Fibroblast of villous mesenchyme (primary cell): ENCODE measurements at places on chromosomes 5 and 9. TPM values are rescaled to one million over a fixed set of nuclear protein-coding genes. Genes with fewer than 3 reads are reported as not detected.

DNA sequence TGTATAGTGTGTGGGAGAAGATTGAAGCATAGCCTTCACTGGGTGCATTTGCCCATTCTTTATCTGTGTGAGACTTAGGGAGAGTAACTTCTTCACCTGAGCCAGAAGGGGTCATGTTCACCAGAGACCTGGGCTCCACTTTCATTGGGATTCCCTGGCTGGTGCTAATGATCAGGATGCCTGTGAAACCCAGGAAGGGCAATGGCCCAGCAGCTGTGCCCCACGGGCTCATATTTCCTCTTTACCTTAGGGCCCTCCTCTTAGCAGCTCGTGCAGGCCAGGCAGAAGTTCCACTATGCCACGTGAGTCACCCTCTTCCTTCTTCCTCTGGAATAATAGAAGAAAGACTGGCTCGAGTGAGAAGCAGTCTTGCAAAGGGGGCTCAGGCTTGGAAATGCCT lies 5.0 kb downstream of the PPARGC1B start:
- DNase-seq: no peak

DNA sequence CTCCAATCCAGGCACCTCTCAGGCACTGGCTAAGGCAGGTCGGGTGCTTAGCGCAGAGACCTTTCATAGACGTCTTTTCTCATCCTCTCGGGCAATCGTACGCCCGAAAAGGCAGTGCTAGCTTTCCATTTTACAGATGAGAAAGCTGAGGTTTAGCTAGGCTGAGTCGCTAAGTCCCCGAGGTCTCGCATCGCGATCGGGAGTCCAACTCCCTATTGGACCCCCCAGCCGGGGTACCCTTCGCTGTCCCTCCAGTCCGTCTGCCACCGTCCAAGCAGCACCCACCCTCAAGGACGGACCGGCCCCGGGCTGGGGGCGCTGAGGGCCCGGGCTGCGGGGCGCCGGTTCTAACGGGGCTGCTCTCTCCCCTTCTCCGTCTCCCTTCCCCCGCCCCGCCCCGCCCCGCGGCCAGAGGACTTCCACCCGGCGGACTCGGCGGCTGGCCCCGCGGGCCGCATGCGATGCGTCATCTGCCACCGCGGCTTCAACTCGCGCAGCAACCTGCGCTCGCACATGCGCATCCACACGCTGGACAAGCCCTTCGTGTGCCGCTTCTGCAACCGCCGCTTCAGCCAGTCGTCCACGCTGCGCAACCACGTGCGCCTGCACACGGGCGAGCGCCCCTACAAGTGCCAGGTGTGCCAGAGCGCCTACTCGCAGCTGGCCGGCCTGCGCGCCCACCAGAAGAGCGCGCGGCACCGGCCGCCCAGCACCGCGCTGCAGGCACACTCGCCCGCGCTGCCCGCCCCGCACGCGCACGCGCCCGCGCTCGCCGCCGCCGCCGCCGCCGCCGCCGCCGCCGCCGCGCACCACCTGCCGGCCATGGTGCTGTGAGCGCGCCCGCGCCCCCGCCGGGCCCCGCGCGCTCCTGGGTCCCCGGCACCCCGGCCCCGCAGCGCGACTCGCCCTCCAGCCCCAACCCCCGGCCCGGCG lies 12.5 kb upstream of the EXOSC2 start:
- DNase-seq: peak; percentile 84

OR1Q1 gene
- not detected in 2 replicates for total RNA-seq

DNA sequence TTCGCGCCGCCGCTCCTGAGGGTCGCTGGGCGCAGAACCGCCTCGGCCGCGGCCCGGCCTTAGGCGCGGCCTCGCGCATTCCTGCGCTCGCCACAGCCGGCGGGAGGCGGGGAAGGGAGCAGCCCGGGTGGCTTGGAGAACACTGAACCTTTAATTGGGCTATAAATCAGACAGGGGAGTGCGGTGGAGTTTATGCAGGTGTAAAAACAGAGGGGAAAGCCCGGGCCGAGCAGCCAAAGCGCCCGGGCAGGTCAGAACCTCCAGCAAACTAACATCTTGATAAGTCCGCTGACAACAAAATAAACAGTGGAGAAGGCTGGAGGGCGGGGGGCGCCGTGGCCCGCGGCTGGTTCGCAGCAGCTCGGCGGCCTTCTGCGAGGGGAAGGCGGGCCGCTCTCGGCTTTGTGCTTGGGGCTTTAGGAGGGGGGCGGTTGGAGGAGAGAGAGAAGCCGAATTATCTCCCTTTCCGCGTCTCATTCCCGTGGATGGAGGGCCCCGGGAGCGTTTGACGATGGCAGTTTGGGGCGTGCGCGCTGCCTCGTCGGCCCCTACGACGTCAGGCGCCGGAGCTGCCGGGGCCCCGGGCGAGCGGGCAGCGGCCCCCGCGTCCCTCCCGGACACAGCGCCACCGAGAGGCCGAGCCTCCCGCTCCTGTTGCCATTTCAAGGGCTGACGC lies 11.3 kb downstream of the FOXD1 start:
- DNase-seq: peak; percentile 15

DNA sequence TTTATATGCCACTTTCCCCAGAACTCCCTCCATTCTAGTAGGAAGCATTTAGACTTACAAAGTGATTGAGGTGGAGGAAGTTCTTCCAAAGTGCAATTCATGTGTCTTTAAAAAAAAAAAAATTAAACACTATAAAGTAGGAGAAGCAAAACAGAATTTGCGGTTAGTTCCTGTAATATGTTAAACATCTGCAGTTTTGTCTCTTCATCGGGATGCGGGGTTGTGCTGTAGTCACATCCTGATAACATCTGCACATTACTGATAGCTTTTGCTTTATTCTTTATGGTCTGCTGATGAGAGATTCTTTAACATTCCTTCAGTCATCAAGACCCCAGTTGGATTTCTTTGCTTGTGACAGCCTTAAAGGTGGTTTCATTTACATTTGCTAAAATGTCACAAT lies 694.3 kb downstream of the NR2F1-AS1 start:
- peak; percentile 58 for DNase-seq

NFX1 gene
- total RNA-seq: 24.2 and 26.7 TPM in 2 replicates

DNA sequence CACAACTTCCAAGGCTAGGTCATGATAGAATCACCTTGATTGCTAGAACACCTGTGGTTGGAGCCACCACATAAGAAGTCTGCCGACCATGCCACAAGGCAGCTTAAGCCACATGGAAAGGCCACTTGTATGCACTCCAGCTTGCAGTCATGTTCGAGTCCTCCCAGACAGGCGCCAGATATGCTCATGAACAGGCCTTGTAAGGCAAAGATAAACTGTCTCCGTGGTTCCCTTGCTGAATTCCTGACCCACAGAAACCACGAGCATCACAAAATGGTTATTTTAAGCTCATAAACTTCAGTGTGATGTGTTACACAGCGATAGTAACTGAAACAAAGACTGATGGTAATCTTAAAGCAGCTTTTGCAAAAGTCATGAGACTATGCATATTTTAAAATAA lies 188.4 kb upstream of the DAPK1 start:
- DNase-seq: peak; percentile 59

DOCK8 gene
- total RNA-seq: 0.32 and 2.6 TPM in 2 replicates

GRCh38 chr9:105958587-105958986 lies 264.2 kb downstream of the TMEM38B start:
- DNase-seq: no peak

CEP78 gene
- 20.0 and 27.6 TPM in 2 replicates for total RNA-seq
